ENCODE measurements at places on chromosomes 2 and 18. TPM values are rescaled to one million over a fixed set of nuclear protein-coding genes. Genes with fewer than 3 reads are reported as not detected.

DNA sequence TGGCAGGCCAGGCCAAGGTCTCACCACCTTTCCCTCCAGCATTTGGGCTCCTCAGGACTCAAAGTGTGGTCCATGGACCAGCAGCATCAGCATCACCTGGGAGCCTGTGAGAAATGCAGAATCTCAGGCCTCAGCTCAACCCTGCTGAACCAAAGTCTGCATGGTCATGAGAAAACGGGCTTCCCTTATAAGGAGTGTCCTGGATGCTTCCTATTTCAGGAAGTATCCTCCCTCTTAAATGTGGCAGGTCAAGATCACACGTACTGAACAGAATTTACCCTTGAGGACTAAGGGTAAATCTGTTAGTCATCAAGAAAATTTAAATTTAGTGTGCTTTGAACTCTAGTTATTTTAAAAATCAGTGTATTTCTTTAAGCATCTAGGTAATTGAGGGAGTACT, 11.8 kb downstream of the CD8A start:
- H3K4me1 ChIP-seq = no peaks in the 10 kb centered on the region
- no peaks in the 10 kb centered on the region for H3K36me3 ChIP-seq
- H3K27me3 ChIP-seq = no peaks in the 10 kb centered on the region
- H3K4me3 ChIP-seq = no peak overlapping the region
- no peak for DNase-seq

- no peaks in the 10 kb centered on the region for H3K27me3 ChIP-seq
- DNase-seq = no peak
- no peaks in the 10 kb centered on the region for H3K36me3 ChIP-seq
- H3K27ac ChIP-seq = no peak overlapping the region
- H3K4me3 ChIP-seq = no peak overlapping the region
Measured at GRCh38 chr2:209988010-209988409, 14.4 kb upstream of the RPE start.

GRCh38 chr2:187208199-187208785, 239.8 kb downstream of the CALCRL start:
- no peak for DNase-seq
- no peaks in the 10 kb centered on the region for H3K27me3 ChIP-seq
- H3K4me1 ChIP-seq = no peaks in the 10 kb centered on the region
- no peaks in the 10 kb centered on the region for H3K36me3 ChIP-seq
- no peak overlapping the region for H3K4me3 ChIP-seq

GRCh38 chr2:54380670-54381069, 75.5 kb upstream of the SPTBN1 start:
- no peaks in the 10 kb centered on the region for H3K4me1 ChIP-seq

DNA sequence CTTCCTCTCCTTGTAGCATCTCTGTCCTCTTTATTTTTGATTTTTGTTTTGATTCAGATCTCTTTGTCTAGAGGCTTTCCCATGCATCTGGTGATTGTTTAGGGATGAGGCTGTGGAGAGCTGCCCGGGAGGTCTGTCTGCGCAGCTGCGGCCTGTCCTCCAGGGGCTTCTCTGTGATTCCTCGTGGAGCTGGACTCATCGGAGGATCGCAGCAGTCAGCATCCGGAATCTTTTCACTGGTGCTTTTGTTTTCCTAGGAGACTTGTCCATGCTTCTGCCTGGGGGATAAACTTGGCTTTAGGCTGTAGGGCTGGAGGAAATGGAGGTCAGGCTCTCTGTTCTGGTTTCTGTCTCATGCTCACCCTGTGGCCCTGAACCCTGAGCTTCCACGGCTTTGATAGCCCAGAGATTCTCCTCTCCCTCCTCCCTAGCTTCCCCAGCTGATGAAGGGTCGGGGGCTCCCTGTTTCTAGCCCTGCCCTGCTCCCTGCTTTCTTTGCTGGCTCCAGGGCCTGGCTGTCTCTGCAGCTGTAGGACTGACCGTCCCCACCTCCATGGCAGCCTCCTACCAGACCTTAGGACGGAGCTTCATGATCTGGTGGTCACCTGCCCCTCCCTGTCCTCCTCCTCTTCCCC, 35.5 kb downstream of the ZNF532 start:
- no peaks in the 10 kb centered on the region for H3K36me3 ChIP-seq
- peak overlapping the region; percentile 58 for H3K27ac ChIP-seq
- no peaks in the 10 kb centered on the region for H3K27me3 ChIP-seq
- H3K4me1 ChIP-seq = no peaks in the 10 kb centered on the region

Gene CYTIP
- 11.5 TPM for total RNA-seq

- H3K36me3 ChIP-seq = no peaks in the 10 kb centered on the region
- no peaks in the 10 kb centered on the region for H3K4me1 ChIP-seq
- no peak overlapping the region for H3K4me3 ChIP-seq
- no peaks in the 10 kb centered on the region for H3K27me3 ChIP-seq
Measured at GRCh38 chr2:236970656-236971010, 115.1 kb upstream of the COPS8 start.

DNA sequence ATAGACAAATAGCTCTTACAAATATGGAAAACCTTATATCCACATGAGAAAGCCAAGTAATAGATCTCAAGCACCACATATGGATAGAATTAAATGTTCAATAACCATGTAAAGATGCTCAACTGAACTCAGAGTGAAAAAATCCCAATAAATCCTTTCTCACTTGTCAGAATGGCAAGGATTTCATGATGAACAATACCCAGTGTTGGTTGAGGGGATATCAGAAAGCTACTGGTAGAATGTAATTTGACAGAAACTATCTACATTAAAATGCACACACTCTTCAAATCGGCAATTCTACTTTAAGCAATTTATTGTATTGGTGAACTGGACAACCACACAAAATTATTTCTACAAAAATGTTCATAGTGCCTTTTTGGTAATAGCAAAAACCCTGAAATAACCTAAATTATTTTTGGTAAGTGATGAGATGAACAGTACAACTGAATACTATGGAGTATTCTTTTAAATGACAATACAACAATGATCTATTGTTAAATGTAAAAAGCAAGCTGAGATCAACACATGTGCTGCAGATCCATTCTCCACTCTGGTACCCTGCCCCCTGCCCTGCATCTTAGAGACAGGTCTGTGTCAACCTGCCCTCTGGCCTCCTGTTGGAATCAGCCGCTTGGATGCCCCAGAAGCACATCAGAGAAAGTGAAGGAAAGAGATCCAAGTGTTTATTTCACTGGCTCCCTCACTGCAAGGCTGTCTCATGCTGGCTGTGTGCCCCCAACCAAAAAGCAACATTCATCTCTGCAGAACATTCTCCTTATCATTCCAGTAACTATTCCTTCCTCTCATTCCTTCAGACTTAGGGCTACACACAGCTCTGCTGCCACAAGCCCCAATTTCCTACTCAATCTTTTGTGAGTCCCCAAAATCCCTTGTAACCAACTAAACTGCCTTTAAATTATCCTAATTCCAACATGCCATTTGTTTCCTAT, 442.5 kb downstream of the LRATD1 start:
- H3K4me1 ChIP-seq = no peaks in the 10 kb centered on the region
- no peak for DNase-seq
- H3K27me3 ChIP-seq = no peaks in the 10 kb centered on the region
- H3K27ac ChIP-seq = no peak overlapping the region
- no peak overlapping the region for H3K4me3 ChIP-seq

DNA sequence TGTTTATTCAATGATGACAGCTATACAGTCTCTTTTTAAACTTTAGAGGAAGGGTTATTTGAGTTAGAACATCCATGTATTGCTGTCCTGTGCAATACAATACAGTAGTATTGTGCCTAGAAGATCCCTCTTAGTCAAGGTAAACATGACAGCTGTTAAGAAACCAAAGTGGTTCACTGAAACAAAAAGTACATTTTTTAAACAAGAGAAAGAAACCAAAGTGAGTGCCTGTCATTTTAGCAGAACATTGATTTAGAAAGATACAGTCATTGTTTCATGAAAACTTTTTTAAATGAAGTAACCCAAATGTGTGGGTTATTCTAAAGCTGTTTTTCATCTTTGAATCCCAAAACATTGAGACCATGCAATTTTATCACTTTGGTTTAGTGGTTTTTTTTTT, 15.5 kb downstream of the ITPRID2 start:
- no peak for DNase-seq
- H3K27ac ChIP-seq = no peak overlapping the region
- peaks cover 7% of the 10 kb centered on the region for H3K36me3 ChIP-seq
- no peaks in the 10 kb centered on the region for H3K4me1 ChIP-seq
- no peak overlapping the region for H3K4me3 ChIP-seq

Gene FOXI3
- not detected for total RNA-seq

Gene UCN
- total RNA-seq = 4.6 TPM
